ENCODE measurements at places on chromosomes 12 and 14.
A peak's percentile ranks its signal among the peaks of the same experiment; 100 is the strongest.

DNA sequence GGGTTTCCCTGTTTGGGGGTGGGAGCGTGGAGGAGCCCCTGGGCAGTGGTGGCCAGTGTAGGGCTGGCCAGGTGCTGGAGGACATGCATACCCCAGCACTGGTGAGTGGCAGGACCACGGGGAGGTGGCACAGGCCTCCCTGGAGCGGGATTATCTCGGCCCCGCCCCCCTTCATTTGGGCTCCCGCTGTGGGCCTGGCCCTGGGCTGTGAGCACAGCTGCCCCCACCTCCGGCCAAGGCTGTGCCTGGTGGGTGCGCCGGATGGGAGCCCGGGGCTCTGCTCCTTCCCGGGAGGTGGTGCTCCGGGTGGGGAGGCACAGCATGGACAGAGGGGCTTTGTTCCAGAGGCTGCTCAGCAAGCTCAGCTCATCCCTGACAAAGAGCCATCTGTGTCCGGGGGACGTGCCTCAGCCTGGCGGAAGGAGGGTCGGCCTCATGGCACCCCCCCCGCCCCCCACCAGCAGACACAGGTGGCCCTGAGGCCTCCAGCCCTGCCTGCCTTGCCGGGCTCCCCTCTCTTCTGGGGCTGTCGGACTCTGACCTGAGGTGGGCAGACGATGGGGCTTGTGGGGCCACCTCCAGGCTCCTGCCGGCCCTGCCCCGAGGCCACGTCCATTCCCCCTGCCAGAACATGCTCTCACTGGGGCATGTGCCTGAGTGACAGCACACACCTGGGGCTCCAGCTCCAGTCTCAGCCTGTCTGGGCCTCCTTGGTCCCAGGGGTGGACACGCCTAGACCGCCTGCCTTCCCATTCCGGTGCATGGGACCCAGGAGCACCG is 8.4 kb downstream of the TEDC1 start:
- DNase-seq: peak; percentile 90

- DNase-seq: no peak
These were observed 62.7 kb downstream of the HMGA2 start for GRCh38 chr12:65886996-65887395.

DNA sequence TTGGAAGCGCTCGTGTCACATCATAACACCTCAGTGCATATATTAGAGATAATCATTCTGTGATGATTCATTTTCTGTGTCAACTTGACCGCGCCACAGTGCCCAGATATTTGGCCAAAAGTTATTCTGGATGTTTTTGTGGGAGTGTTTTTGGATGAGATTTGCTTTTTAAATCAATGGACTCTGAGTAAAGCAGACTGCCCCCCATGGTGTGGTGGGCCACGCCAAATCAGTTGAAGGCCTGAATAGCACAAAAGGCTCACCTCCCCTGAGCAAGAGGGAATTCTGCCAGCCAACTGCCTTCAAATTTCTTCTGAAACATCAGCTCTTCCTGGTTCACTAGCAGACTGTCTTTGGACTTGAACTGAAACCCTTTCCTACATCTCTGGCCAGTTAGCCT is 24.6 kb upstream of the MAP3K9 start:
- no peak for DNase-seq

DNA sequence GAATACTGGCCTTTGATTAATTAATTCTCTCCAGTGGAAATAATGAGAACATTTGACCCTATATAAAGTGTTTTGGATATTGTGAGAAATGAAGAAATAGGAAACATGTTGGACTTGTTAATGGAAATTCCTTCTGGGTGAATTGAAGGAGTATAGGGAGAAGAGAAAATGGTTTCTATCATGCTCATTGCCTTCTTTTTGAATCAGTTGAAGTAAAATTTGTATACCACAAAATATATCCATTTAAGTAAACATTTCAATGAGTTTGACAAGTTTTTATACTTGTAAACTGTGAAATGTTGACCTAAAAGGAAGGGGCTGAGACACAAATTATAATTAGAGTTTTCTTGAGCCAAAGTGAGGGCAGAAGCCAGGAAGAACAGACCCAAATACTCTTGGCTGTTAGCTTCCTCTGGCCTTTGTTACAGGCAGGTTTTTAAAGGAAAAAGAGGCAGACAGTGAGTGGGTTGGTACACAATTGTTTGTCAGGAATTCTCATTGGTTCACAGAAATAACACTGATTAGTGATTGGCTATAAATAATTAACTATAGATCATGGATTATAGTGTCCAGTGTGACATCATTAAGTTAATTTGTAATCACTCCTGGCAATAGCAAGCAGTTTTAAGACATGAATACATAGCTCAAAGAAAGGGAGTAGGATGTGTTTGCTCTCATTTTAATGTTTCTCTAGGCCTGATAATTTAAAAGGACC is 826 bp downstream of the ZNF705A start:
- no peak for DNase-seq

- DNase-seq: no peak
These were observed 61.9 kb upstream of the PARP11 start for GRCh38 chr12:3935078-3935477.

DNA sequence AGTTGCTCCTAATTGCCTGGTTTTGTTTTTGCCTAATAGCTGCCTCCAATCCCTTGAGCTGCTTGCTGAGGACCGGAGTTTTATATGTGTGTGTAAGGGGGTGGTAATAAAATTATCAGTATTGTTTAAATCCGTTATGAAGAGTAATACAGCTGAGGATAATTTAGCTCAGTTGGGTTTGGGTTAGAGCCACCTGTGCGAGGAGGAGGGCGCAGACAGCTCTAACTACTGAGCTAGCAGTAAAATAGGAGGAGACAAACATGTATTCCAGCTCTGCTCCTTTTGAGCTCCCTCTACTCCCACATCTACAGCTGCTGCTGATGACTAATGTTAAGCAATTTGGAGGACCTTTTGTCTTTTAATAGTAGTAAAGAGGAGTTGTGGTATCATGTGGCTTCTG is 61.5 kb downstream of the SPATS2 start:
- DNase-seq: no peak
